ENCODE measurements at places on chromosomes 3 and 15.

DNA sequence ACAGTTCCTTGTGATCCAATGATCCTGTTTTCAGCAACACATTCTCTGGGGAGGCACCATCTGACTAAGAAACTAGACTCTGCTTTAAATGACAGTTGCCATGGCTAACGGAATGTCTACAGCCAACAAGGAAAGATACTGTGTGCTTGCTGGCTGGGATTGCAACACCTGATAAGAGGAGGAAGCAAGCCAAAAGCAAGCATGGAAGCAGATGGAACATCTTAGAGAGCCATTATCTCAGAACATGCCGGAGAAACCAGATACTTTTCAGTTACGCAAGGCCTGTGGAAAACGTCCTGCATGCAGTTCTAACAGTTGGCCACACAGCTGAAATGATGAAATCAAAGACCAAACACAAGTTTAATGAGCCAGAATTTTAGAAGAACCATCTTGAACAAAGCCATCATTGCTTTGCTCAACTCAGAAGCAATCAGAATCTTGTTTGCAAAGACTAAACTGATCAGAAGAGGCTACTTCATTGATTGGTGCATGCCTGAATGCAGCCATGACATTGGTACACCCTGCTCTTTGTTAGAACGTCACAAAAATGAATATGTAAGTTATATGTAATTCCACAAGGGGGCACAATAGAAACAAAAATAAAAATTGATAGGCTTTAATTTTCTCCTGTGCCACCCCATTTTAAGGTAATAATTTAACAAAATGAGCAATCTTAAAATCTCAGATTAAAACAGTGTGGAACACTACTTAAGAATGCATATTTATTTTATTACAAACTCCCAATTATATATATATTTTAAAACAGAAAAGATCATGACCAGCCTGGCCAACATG is 50.8 kb downstream of the GXYLT2 start:
- no peak for DNase-seq

DNA sequence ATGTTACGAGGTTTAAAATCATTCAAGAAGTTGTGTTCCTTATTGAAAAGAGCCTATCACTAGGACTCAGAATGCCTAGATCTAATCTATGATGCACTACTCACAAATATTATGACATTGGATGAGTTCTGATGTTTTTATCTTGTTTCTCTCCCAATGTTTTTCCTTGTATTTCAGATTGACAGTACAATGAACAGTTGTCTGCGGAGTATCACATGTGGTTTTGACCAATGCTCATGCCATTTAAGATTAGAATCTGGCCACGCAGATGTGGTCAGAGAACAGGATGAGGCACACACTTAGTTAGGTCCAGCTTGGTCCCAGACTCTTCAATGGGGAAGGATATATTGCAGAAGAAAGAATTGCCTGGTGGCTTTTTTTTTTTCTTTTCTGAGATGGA is 25.6 kb upstream of the CCDC50 start:
- DNase-seq: no peak

- DNase-seq: no peak
Observed at GRCh38 chr3:106816838-106817237, 560.4 kb upstream of the CCDC54 start.

GRCh38 chr15:25810631-25811091 is 52.5 kb downstream of the ATP10A start:
- no peak for DNase-seq

DNA sequence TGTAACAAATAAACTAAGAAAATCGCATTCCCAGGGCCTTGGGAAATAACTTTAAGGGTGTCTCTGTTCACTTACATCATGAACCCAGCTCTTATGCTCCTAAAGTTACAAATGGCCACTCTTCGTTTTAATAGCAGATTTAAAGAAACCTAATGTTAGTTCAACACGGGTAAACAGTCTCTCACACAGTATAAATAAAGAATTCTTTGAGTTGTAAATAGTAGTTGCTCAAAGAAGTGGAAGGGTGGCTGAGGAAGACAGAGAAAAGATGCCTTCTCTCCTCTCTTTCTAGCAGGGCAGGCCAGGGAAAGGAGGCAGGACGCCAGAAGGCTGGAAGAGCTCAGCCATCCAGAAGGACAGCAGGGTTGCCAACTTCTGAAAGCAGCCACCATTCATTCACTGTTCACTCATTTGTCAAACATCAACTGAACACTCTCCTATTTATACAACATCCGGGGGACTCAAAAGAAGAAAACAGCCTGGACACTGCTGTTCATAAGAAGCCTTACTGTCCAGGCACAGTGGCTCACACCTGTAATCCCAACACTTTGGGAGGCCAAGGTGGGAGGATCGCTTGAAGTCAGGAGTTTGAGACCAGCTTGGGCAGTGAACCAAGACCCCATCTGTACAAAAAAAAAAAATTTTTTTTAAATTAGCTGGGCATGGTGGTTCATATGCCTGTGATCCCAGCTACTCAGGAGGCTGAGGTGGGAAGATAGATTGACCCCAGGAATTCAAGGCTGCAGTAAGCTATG is 47.3 kb downstream of the WWTR1 start:
- no peak for DNase-seq

GRCh38 chr3:72042397-72043203 is 257.7 kb upstream of the PROK2 start:
- no peak for DNase-seq

DNA sequence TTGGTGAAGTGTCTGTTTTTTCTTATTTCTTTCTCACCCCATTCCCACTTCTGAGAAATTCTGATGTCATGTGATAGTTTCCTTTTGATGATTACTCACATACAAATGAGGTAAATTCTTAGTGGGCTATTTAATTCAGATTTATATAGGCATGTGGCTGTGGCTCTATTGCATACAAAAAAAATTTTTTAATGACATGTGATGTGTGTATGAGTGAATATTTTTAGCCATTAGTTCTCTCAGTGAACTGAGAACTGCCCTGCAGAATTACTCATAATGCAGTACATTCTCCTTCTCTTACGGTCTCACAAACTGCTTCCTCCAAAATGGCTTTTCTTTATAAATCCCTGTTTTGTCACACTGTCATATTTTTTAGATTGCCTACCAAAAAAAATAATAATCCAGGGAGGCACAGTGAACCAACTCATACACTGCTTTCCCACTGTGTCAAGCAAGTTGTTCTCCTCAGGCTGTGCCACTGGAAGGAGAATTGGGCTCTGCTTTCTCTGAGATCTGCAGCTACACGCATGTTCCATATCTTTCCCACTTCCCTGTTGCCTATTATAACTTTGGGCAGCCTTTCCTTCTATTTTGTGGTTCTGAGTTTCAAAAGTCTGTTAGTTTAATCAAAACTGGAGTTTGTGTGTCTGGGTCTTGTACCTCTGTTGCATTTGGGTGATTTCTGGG is 415.7 kb upstream of the THBS1 start:
- no peak for DNase-seq

- DNase-seq: no peak
Observed at GRCh38 chr3:159252772-159253384, 451.0 kb downstream of the MFSD1 start.

DNA sequence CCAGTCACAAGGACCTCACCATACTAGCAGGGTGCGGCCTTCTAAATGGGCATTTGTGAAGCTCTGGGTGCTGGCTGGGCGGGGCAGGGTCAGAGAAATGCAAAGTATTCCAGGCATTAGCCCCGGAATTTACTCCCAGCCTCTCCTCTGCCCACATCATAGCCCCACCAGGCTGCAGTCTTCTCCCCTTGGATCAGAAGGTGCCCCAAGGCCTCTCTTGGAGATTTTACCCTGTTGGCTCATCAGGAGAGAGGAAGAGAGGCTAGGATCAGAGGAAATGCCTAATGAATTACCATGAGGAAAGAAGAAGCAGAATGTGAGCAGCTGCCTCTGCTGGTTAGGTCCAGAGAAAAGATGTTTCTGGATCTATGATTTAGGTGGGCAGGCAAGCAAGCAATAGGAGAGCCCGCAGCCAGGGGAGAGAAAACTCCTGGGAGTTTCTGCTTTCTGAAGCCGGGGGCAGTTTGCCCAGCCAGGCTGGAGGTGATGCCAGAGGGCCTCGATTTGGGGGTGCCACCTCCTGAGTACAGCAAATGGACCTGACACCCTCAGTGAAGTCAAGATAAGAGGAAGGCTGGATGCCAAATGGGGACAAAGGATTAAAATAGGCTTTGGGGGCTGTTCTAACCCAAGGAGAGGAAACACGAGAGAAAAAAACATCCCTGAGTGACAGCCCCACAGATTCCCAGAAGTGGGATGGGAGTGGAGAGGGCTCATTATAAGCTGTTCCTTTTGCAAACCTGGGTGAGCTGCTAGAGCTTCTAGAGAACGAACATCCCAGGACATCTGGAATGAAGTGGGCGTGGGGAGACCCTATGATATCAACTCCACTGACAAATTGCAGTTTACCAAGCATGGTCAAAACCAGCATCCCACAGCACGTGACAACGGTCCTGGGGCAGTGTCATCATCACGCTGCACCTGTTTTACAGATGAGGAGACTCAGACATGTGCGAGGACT is 65.4 kb downstream of the BDH1 start:
- no peak for DNase-seq

DNA sequence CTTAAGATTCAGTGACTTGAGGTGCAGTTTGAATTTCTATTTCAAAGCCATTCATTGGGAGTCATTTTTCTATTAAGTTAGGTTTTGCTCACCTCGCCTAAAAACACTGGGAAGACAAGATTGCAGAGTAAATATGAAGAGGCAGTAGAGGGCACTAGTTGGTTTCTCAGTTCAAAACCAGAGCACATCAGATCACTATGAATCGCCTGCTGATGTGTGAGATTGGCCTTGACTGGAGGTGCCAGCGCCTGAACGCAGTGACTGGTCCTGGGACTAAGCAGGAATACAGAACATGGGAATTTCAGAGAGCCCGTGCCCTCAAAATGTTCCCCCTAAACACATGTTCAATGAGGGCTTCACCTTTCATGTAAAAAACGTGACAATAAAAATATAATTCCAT is 229.0 kb downstream of the ITPR1 start:
- no peak for DNase-seq

DNA sequence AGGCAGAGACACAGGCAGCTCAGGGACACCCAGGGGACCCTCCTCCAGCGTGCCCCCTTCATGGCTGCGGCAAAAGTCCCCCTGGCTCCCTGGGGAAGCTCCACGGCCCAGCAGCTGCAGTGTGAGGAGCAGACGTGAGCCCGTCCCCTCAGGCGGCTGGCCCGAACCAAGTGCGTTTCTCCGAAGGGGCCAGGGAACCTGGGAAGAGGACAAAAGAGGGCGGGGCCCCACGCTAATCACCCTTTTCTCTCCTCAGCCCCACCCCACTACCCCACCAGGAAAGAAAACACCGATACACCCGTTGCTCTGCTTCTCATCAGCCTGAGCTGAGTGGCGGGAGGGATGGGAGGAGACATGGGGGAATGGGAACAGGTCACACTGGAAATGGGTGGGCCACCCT is at the start of gene MUC4:
Gene MUC4, minus strand, starts transcription at position 174 of the 400 bp plus-strand sequence. Its CDS starts 112 bp downstream, at position 62.
- no peak for DNase-seq

DNA sequence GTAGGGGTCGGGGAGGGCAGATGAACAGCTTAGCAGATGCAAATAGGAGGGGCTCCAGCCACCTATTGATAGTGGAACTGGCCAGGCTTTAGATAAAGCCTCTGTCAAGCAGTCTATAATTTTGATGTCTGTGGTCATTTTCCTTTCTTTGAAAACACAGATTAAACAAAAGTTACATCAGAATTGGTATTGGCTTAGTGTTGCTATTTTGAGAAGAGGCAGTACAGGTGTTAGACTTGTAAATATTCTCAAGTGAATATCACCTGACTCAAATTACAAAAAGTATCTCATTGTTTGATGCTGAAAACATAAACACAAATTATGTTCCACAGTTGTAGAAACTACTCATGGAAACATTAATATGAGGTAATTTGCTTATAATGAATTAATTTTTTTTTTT is 18.1 kb downstream of the GHRL start:
- no peak for DNase-seq

- no peak for DNase-seq
Observed at GRCh38 chr3:83670416-83670815, 1288.4 kb upstream of the CADM2 start.

DNA sequence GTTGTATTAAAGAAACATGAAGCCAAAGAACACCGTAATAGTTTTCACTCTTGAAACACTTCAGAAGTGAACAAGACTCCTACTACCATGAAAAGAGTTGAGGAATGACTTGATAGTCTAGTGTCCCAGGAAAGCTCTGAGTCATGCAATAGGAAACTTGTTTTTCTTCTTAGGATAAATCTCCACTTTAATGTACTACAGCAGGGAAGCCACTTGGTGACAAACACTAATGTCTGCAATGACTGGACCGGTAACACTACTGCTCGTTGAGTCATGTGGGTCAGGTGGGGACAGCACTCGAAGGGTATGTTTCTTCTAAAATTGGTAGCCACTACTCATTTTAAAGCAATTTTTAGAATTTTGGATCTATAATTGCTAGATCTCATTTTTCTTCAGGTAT is 291.7 kb upstream of the CNTN3 start:
- no peak for DNase-seq

GRCh38 chr15:77096138-77096537 is 25.2 kb upstream of the TSPAN3 start:
- no peak for DNase-seq

- DNase-seq: no peak
Observed at GRCh38 chr3:43388915-43389314, 102.6 kb downstream of the SNRK start.

DNA sequence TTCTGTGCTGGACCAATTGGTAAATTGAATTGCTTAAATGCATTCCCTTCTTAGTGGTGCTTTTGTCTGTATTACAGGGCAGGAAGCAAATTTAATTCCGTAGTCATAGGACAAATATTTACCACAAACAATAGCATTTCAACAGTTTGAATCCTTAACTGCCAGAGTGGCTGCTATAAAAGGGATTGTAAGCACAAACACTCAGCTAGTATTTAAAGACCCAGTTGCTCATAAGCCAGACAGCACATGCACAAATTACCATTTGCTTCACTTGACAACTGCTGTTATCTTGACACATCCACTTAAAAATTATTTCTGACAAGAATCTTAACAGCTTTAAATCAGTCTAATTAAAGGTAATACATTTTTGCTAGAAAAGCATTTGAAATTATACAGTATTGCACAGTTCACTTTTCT is 490.2 kb upstream of the ADAMTS9 start:
- no peak for DNase-seq

GRCh38 chr15:73303636-73304035 is 65.1 kb downstream of the HCN4 start:
- DNase-seq: no peak

GRCh38 chr15:91498749-91499062 is 354.8 kb upstream of the SLCO3A1 start:
- DNase-seq: no peak

GRCh38 chr15:62491642-62492041 is 326.6 kb upstream of the C2CD4B start:
- DNase-seq: no peak

DNA sequence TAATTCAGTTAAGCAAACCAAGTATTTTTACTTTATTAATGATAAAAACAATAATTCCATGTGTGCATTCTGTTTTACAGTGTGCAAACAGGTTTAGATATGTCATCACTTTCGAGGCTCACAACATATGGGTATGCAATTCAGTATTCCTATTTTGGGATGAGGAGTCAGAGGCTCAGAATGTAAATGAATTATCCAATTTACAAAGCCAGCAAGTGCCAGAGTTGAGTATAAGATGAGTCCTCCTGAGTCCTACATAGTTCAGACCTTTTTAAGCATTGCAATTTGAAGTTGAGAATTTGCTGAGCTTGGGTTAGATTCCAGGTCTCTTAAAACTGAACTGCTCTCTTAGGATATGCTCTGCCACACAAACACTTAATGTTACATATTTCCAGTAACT is 424.2 kb upstream of the ROBO2 start:
- no peak for DNase-seq

Measured in stimulated activated naive CD4-positive, alpha-beta T cell treated with Interleukin-2 at 50 U/mL for 16 hours (primary cell).